ENCODE measurements at places on chromosomes 12 and 14.

DNA sequence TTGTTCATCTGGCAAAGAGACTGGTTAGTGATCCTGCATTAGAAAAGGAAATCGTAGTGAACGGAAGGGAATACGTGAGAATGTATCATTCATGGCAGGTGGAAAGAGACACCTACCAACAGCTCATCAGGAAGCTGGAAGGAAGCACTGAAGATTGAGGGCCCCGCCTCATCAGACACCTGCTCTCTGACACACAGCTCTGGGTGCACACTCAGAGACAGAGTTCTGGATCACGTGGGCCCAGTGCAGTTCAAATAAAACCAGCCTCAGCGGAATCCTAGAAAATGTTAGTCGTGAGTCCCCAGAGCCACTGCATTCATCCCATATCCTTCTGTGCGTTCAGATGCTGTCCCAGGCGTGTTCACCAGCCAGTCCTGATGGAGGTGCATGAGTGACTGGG lies 129.7 kb downstream of the GLT1D1 start:
- DNase-seq, result no peak

GRCh38 chr12:3077572-3078081 lies 448 bp downstream of the TSPAN9 start:
- DNase-seq, result peak; percentile 32

- peak; percentile 28 for DNase-seq
Measured at GRCh38 chr12:2974560-2974971, 15.4 kb downstream of the TEAD4 start.

DNA sequence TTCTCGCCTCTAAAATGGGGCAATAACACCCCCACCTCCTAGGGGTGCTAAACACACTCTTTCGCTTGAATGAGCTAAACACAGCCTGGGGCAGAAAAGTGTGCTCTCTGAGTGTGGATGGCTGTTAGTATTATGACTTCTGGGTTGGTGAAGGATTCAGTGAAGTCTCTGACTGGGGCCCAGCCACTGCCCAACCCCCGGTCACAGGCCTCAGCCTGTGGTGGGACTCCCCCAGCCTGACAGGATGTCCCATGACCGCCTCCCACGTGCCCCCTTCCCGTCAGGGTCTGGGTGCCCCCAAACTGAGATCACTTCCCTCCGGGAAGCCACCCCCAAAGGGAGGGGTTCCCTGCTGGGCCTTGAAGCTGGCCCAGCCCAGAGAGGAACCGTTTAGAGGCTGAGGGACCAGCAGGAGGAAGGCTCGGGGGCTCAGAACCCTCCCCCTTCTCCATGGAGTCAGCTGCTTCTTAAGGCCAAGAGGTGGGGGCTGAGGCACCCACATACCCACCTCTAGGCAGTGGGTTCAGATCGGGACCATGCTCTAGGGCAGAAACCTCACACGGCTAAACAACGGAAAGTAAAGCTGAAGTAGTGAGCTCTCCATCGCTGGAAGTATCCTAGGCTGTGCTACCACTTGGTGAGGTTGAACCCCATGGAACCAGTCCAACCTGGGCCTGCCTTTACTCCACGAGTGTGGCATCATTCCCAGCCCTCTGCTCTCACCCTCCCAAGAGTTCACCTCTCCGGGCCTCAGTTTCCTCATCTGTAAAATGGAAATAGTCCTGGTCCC lies 13.8 kb downstream of the DTX1 start:
- DNase-seq, result no peak

DNA sequence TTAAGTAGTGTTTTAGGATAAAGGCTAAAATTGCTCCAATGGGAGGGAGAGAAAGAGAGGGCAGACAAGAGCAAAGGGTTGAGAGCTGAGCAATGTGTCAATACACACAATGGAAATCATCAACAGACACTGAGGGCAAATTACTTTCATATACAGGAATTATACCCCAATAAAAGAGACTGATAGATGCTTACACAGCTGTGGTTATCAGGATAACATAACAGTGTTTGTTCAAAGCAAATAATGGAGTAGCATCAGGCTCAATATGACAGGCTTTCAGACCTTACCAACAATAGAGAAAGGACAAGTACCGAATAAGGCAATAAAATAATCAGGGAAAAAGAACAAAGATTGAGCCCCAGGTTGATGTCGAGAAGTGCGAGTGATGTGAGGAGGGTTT lies 53.4 kb upstream of the DIO2 start:
- no peak for DNase-seq

DNA sequence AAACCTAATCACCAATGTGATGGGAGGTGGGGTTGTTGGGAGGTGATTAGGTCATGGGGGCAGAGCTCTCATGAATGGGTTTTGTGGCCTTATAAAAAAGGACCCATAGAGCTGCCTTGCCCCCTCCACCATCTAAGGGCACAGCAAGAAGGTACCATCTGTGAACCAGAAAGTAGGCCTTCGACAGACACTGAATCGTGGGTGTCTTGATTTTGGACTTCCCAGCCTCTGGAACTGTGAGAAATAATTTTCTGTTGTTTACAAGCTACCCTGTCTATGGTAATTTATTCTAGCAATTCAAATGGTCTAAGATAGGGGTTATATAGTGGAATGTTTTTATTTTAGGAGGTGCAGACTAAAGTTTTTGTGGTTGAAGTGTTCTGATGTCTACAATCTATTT lies 7.9 kb upstream of the SLC10A1 start:
- DNase-seq, result no peak

DNA sequence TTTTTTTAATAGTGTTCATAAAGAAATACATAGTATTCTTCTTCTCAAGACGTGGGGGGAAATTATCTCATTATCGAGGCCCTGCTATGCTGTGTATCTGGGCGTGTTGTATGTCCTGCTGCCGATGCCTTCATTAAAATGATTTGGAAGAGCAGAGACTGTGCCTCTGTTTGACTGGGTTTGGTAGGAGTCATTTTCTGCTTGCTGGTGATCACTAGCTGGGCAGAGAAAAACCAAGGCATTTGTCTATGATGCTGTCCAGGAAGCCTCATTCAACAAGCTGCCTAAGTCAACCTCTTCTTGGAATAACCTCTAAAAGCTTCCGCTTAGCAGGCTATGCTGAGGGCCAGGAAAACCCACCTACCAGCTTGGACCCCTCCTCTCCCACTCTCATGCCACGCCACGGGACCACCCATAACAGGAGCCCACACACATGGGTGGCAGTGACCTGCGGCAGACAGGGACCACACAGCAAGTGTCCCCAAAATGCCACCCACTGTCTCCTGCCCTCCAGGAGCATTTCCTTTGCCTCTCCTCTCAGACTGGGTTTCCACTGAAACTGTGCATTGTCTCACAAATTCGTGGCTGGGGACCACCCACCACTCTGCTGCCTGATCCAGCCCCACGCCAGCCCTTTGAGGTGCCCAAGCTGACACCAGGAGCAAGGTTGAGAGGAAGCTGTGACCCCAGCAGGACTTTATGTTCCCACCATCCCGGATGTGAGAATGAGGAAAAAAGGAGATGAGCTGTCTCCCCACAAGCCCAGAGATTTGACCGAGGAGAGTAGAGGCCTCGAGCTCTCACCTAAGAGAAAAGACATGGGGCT lies 36.8 kb downstream of the DAD1 start:
- no peak for DNase-seq

- peak; percentile 61 for DNase-seq
Measured at GRCh38 chr12:115176741-115177400, 492.9 kb upstream of the TBX3 start.

GRCh38 chr12:3138941-3139511 lies 61.8 kb downstream of the TSPAN9 start:
- DNase-seq, result peak; percentile 35

DNA sequence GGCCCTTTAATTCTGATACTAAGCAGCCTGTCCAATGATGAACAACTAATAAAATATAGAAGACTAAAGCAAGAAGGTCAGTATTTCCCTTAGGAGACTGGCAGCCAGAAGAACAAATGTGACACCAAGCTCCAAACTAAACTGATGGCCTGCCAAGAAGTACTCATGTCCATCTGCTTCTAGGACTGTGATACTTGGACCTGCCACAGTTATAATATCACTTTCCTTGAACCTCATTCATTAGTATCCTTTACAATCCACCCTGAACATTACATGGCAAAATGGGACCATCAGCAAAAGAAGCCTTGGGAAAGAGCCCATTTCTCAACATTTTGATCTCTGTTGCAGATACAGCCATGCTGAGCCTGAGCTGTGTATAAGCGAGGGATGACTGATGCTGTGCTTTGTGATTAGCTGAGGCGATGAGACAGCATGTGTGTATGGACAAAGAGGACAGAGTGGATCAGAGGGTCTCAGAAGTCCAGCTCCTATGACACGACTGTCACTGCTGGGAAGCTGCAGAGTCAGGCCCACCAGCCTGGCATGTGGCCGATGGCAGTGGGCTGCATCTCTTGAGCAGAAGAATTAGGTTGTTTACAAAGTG lies 73.9 kb downstream of the TGFB3 start:
- no peak for DNase-seq

GRCh38 chr12:5745251-5745888 lies 199.7 kb downstream of the ANO2 start:
- peak; percentile 29 for DNase-seq

GRCh38 chr14:25056688-25057078 lies 6.7 kb upstream of the STXBP6 start:
- DNase-seq, result no peak

GRCh38 chr12:47356129-47356700 lies 276.5 kb upstream of the AMIGO2 start:
- no peak for DNase-seq

DNA sequence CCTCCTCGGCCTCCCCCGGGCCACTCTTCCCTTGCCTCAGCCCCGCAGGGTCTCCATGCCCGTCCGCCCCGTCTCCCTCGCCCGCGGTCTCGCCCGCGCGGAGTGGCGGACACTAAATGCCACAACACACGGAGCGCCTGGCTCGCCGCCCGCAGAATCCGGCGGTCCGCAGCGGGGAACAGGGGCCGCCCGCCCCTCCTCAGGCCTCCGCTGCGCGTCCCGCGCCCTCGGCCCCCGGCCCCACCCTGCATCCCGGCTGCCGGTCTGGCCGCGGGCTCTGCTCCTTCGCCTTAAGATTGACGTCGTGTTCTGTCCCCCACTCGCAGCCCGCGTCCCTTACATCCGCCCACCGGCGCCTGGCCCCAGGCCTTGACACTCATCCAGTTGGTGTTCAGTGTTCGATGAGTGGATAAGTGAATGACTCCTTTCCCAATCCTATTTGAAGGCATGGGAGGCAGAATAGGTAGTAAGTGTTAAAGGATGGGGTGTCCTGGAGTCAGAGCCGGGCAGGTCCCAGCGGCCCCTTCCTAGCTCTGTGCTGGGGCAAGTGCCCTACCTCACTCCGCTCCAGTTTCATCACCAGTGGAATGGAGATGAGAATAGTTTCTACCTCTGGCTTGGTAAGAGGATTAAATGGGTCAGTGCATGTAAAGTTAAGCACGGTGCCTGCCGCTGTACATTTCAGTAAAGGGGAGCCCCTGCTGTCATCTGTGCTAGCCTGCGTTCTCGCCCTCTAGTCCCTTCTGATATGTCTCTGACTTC lies 622 bp downstream of the TECPR2 start:
- peak; percentile 38 for DNase-seq

- DNase-seq, result no peak
Measured at GRCh38 chr12:24803430-24804245, 145.3 kb downstream of the BCAT1 start.

GRCh38 chr12:52027085-52027843 lies 20.5 kb downstream of the TAMALIN start:
- DNase-seq, result no peak

DNA sequence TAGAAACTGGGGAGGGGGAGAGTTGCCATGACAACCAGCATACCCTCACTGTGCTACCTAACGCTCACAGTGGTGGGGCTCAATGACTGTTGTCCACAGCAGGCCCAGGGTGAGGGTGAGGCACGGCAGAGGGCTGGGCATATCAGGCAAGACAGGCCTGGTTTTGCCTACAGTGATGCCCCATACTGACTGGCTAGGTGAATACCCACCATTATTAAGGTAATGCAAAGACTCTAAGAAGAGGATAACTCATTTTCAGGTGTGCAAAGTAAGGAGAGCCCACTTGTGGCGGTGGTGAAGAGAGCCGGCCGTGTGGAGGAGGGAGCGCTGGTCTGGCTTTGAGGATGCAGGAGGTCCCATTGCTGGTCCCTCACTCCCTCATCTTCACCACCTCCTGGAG lies 422.3 kb downstream of the FUT8 start:
- no peak for DNase-seq

GRCh38 chr14:78251308-78251707 lies 81.1 kb downstream of the NRXN3 start:
- no peak for DNase-seq

GRCh38 chr12:72523754-72524153 lies 251.6 kb downstream of the TRHDE start:
- DNase-seq, result no peak

- no peak for DNase-seq
Measured at GRCh38 chr12:10747730-10748129, 24.6 kb upstream of the YBX3 start.

Measured in astrocyte of the spinal cord (primary cell).